ENCODE measurements at places on chromosomes 13 and 19.

DNA sequence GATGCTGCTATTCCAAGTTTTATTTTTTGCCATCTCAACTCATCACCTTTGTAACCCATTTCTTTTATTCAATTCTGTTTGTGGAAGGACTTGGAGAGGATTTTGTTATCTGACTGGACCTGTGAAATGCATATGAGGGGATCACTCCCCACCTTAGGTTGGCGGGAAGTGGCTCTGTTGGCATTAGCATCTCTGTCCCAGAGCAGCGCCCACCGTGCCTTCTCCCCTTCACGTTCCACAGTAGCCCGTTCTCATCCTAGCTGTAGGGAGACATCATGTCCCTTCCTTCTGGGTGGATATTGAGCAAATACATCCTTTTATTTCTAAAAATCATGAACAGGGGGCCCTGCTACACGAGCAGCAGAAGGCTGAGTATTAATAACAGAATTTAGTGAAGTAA is 330.4 kb downstream of the RFC3 start:
- no peak for DNase-seq

DNA sequence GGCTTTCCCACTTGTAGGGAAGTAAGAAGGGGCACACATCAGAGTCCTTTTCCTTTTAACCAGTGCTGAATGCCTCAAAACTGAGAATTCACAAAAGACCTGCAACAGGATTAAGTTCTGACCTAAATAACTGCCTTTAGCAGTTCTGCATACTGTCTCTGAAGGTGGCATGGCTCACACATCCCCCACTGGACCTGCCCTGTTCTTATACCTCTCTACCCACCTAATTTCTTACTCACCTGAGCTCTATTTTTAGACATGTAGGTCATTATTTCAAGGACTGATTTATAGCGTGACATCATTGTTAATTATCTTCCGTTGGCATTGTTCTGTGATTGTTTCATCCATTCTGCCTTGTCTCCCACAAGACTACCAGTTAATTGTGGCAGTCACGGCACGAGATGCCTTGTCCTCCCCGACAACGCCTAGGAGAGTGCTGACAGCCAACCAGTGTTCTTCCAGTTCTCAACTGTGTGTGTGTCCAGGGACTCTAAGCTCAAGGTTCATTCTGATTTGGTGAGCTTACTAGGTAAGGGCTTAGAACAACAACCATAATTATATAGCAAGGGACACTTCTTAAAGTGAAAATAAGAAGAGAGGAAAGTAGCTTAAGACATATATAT is 27.1 kb upstream of the UBL3 start:
- no peak for DNase-seq

GRCh38 chr13:39740761-39741160 is 85.3 kb downstream of the COG6 start:
- no peak for DNase-seq

DNA sequence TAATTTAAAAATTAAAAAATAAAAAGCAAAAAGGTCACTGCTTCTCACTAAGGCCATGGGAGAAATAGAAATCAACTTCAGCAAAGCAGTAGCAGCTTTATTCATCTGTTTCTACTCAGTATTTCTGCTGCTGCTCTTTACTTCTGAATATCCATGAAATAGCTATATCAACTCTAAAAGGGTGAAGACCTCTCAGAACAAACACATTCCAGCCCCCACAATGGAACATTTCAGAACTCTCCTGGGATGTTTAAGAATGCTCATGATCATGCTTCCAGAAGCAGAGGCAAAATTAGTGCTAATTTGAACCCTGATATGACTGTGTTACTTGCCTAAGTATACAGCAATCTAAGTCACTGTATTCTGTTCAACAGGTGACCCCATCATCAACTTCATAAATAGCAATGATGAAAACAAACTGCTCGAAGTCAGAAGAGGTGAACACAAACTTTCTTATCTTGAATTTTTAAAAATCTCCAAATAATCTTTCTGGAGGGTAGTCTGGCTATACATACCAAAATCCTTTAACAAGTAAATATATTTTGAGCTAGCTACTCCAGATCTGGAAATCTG is 29.6 kb upstream of the DOCK9 start:
- DNase-seq: no peak

DNA sequence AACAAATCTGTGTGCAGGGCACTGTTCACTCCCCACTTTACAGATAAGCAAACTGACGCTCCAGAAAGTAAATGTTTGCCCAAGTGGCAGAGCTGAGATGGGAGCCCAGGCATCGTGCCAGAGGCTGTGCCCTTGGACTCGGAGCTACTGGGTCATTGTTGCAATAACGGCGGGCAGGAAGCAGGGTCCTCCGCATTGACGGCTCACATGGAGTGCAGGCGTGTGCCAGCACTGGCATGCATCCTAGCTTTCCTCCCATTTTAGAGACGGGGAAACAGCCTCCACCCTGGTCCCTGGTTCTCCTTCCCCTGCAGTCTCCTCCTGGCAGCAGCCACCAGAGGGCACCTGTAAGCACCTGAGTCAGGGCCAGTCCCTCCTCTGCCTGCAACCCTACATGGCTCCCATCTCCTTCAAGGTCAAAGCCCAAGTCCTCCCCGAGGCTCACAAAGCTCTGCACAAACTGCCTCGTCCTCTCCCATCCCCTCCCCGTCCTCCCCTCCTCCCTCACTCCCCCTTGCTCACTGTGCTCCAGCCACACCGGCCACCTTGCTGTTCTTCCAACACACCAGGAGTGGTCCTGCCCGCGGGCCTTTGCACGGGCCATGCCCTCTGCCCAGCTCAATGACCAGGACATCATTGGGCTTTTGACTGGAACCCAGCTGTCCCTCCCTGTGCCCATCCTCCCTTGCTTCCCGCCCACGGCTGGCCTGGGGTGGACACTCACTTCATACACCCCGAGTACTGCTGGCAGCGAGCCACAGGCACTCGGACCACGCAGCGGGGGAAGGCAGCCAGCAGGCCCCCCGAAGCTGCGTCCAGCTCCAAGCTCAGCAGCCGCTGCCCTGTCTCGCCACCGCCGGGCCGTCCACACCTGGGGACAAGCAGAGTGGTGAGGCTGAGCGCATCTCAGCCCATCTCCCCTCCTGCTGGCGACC is 7.7 kb upstream of the LRG1 start:
- no peak for DNase-seq

GRCh38 chr13:75258159-75258782 is 223.7 kb downstream of the TBC1D4 start:
- DNase-seq: no peak

DNA sequence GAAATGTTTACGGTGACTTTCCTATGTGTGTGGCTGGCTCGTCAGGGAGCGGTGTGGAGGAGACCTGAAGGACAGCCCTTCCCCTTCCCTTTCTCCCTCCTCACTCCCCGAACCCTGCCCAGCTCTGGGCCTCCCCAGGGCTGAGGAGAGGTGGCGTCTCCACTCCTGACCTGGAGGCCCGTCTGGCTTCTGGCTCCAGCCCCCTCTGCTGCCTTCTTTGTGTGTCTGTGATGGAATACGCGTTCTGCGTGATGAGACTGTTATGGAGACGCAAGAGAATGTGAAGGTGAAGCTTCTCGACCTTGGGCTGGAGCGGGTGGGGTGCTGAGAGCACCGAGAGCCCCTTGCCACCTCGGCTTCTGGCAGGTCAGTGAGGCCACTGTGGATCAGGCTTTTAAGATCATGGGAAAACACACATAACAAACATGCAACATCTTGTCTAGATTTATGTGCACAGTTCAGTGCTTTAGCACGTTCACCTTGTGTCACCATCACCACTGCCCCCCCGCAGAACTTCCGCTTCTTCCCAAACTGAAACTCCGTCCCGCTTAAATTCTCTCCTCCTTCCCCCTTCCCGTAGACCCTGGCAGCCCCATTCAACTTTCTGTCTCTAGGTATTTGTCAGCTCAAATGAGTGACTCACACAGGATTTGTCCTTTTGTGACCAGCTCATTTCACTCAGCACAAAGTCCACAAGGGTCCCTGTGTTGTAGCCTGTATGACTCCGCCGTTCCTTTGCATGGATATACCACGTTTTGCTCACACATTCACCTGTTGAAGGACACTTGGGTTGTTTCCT is 24.7 kb downstream of the ATP11A start:
- no peak for DNase-seq

GRCh38 chr13:96796091-96796633 is 198.1 kb downstream of the OXGR1 start:
- DNase-seq: no peak

- DNase-seq: no peak
Measured at GRCh38 chr13:72508392-72508791, 219.0 kb downstream of the MZT1 start.

DNA sequence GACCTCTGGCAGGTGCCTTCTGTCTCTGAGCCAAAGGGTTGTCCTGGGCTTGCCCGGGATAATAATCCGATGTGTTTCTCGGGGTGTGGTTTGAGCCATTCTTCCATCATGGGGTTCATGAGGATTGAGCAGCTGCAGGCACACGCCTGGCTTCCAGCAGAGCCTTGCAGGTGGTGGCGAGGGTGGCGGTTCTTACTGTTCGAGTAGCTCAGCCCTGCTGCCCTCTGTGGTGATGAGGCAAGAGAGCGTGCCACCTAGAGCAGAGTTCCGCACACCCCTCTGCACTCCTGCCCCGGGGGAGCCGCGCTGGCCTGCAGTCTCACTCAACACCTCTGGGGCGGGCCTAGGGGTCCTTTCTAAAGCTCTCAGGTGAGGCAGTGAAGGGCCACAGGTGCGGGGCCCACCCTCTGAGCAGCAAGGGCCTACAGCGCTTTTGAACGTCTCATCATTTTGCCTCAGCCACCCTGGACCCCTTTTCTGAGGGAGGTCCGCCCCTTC is 3.8 kb downstream of the SCN1B start:
- peak; percentile 25 for DNase-seq

DNA sequence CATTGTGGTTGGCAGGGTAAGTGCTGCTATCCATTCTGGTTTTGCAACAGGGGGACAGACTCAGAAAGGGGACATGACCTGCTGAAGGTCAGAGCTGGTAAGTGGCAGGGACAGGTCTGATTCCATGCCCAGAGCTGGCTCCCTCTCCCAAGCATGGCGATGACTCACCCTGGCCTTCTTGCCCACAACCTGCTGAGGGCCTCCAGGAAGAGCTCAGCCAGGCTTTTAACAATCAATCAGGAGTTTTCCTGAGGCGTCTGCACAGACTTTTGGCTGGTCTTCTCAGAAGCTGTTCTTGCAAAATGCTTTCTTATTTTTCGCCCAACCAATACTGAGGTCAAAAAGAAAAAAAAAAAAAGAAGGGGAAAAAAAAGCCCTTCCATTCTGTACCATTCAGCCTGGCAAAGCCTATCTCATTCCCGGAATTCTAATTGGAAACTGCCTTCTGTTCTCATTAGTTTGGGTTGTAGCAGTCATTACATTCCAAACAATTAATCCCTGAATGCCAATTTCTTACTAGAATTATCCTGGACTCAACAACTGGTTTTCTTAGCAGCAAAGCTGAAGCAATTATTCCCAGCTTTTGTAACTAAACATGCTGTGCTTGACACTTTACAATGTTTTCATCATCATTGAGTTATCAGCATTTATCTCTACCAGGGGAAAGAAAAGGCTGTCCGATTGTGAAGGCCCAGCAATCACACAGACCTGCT is 17.7 kb downstream of the SIAH3 start:
- DNase-seq: no peak

- no peak for DNase-seq
Measured at GRCh38 chr19:57689750-57690149, 8.0 kb downstream of the ZNF551 start.

DNA sequence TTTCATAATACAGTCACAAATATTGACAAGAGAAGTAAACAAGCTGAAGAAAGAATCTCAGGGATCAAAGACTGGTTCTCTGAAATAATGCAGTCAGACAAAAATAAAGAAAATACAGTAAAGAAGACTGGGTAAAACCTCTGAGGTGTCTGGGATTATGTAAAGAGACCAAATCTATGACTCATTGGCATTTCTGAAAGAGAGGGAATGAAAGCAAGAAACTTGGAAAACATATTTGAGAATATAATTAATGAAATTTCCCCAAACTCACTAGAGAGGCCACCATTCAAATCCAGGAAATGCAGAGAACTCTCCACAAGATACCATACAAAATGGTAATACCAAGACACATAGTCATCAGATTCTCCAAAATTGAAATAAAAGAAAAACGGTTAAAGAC is 53.0 kb upstream of the GPC6 start:
- DNase-seq: no peak

DNA sequence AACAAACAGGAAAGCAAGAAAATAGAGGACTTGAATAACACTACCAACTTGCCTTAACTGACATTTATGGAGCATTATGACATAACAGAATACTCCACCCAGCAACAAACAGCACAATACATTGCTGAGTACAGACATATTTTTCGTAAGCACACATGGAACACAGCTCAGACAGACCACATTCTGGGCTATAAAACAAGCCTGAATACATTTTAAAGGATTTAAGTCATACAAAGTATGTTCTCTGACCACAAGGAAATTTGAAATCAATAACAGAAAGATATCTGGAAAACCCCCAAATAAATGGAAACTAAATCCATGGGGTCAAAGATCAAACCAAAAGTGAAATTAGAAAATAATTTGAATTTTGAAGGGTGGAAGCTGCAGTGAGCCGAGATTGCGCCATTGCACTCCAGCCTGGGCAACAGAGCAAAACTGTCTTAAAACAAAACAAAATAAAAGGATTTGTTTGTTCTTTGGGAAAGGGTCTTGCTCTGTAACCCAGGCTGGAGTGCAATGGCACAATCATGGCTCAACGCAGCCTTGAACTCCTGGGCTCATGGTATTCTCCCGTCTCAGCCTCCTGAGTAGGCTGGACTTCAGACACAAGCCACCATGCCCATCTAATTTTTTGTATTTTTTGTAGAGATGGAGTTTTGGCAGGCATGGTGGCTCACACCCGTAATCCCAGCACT is 5.6 kb downstream of the ZDHHC20 start:
- no peak for DNase-seq

DNA sequence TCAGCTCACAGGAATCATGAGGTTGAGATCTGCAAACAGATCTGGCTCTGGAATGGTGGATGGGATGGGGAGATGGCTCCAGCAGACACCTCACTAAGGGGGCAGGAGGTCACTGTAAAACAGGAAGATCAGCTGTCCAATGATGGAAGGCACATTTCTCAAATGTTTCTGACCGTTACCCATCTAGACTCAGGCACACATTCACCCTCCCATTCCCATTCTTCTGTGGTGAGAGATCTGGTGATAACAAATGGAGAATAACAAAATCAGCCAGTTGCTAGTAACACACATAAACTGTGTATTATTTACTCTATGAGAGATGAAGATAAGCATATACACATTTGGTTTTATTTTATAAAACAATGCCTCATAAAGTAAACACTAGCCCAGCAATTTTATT is 235.9 kb downstream of the TSHZ3 start:
- no peak for DNase-seq

DNA sequence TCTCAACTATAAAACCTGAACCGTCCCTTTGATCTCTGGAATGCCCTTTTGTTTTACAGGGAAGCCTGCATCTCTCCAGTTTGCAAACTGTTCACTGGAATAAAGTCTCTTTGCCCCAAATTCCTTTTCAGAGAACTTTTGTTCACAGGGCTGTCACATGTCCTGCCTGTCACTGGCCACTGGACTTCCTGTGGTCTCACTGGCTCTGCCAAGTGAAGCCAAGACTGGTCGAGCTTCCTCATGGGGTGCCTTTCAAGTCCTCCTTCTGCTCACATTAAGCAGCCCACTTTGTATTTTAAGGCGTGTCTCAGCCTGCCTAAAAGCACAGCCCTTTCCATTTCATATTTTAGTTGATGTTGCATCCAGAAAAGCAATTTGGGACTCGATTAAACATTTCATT is 215.7 kb downstream of the KATNAL1 start:
- no peak for DNase-seq

- no peak for DNase-seq
Measured at GRCh38 chr19:34963573-34964406, at the start of gene ZNF792. Gene ZNF792, minus strand, starts transcription at chr19:34964229. Its CDS starts 567 bp downstream, at chr19:34963662.
